ENCODE measurements at places on chromosomes 2 and 18. TPM values are rescaled to one million over a fixed set of nuclear protein-coding genes. Genes with fewer than 3 reads are reported as not detected.
A peak's percentile ranks its signal among the peaks of the same experiment; 100 is the strongest.

- DNase-seq = no peak
Observed at GRCh38 chr2:120423167-120423943, 77.4 kb downstream of the INHBB start.

Gene ASB18
- polyA plus RNA-seq = 1.1 TPM

GRCh38 chr2:46663614-46664013 lies 184.2 kb downstream of the TMEM247 start:
- DNase-seq = no peak

Gene ABCG8
- polyA plus RNA-seq = not detected

Gene YPEL5
- polyA plus RNA-seq = 55.4 TPM

DNA sequence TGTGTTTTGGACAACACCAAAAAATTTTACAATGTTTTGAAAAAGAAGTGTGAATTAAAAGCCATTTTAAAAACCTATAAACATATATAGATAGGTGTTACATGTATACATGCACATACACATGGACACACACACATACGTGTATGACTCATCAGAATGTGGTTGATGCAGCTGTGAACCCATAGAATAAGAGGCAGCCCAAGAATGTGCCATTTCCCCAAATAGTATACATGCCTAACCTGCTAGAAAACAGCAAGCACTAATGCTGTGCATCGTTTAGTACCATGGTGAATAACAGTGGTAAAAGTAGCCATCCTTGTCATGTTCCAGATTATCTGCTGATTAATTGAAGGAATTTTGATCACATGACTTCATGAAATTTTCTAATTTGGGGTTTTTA lies 149.0 kb downstream of the DSEL start:
- DNase-seq = no peak

DNA sequence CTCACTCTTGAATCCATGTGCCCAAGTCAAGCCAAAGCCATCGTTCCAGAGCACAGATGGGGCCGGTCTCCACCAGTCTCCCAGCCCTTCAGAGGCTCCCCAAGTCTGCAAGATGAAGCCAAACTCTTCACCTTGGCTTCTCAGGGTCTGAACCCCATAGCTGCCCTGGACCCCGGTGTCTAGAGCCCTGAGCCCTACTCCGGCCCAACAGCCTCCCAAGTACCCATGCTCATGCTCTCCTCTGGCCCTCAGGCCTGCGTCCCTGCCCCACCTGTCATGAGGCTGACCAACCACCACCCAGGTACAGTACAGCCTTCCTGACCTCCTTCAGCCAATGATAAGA lies 46.0 kb downstream of the ZNF516 start:
- no peak for DNase-seq

DNA sequence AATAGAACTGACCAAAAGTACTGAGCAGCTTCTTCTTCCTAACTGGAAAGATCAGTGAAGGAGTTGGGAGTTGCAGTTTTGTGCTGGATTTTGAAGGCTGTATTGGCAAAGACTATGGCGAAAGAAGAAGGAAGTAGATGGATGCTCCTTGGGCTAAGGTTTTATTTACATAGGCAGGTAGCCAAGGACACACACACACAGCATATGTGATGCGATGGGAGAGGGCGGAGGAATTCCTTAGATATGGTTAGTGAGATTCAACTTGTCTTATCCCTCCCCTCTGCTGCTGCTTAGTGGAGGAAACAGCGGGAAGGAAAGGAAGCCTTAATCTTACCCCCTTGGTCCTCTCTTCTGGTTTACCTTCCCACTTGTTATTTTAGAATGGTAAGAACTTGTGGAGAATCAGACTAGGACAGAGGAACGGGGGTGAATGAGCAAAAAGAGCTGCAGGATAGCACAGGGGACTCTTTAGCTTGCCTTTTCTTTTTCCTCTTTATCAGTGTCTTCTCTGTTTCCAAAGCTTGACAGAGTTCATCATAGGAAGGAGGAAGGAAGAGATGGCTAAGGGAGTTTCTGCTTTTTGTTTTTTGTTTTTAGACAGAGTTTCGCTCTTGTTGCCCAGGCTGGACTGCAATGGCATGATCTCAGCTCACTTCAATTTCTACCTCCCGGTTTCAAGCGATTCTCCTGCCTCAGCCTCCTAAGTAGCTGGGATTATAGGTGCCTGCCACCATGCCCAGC lies 87.9 kb downstream of the OSBPL6 start:
- no peak for DNase-seq

DNA sequence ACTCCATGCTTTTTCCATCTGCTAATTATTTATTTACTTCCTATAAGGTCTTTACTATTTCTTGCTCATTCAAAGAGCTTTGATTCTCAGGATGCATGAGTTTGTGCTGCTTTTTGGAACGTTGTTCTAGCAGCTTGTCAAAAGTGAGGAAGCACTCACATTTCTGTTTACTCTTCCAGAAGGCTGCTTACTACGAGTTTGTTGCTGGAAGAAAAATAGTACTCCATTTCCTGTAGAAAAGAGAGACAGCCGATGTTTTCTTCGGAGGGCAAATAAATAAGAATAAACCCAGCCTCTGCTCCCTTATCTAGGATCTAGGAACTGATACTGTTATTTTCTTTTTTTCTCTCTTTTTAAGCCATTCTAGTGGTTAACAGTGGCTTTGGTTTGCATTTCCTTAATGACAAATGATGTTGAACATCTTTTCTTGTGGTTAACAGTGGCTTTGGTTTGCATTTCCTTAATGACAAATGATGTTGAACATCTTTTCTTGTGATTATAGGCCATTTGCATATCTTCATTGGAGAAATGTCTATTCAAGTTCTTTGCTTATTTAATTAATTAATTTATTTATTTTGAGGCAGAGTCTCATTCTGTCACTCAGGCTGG lies 20.5 kb downstream of the CYP27A1 start:
- no peak for DNase-seq

DNA sequence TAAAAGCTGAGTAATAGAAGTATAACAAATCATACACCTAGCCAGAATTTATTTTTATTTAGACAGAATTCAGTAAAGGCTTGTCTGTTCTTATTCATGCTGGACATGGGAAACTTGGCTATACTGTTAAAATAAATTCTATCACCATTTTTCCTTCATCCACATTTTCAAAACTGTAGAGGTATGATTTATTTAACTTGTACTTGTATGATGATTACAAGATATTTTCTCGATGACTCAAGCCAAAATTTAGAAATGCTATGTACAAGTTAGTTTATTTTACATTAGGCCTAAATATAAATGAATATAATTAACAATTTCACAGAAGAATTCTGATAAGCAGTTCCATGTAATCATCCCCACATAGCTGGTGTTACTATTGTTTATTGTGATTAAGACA lies 194.8 kb upstream of the DOK6 start:
- no peak for DNase-seq

Gene SCLY
- 6.5 TPM for polyA plus RNA-seq

GRCh38 chr2:201349601-201350000 lies 7.5 kb downstream of the FLACC1 start:
- no peak for DNase-seq

Gene EPB41L3
- polyA plus RNA-seq = 2.0 TPM

DNA sequence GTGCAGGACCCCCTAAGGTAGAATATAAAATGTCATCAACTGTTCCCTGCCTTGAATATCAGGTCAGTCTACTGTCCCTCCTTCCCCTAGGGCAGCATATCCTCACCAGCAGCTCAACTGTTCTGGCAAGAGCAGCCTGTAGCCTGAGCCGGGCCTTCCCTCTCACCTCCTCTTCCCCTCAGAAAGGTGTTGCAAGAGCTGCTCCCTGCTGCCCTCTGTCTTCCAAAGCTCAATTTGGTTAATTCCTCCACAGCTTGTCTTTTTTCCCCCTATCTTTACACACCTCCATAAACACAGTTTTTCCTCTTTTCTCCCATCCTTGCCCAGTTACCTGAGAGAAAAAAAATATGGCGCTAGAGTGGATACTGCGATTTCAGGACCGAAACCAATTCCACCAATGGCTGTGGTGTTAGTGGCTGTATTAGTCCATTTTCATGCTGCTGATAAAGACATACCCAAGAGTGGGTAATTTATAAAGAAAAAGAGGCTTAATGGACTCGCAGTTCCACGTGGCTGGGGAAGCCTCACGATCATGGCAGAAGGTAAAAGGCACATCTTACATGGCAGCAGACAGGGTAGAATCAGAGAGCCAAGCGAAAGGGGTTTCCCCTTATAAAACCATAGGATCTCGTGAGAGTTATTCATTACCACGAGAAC lies 184.7 kb downstream of the MREG start:
- peak; percentile 41 for DNase-seq

Gene COL4A3
- 3.1 TPM for polyA plus RNA-seq

- DNase-seq = no peak
Observed at GRCh38 chr2:229622495-229623355, 91.6 kb downstream of the DNER start.

DNA sequence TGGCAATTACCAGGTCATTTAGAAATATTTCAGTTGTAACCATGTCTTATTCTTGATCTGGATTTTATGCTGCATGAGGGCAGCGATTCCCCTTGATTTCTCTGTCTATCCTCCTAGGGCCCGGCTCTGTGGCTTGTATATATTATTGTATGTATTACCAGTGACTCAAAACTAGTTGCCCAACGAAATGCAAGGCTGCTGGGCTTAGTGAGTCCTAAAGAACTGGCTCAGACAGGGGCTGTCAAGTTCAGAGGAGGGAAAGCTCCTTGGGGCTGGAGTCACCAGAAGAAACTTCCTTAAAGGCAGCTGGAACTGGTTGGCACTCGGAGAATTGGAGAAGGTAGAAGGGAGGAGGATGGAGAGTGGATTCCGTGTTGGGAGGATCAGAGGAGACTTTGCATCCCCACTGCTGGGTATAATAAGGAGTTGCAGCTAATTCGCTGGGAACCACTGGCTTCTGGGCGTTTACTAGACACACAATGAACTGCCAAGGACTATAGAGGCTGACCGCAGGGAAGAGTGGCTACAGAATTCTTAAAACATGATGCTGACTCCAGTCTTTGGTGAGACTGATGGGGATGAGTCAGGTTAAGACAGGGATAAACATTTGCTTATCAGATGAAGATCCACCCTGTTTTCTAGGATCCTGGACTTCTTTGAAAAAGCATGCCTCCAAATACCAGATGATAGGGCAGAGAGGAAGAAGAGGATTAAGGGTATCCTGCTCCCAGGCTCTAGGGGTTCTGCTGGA lies 104.3 kb downstream of the PRKCE start:
- no peak for DNase-seq

Gene DSG3
- polyA plus RNA-seq = 0.03 TPM

DNA sequence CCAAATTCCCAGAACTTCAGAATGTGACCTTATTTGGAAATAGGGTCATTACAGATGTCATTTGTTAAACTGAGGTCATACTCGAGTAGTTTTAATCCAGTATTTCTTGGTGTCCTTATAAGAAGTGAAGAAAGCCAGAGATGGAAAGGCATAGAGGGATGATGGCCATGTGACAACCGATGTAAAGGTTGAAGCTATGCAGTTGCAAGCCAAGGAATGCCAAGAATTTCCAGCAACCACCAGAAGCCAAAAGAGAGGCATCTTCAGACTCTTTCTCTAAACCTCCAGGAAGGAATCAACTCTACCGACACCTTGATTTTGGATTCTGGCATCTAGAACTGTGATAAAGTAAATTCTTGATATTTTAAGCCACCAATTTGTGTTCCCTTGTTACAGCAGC lies 242.2 kb downstream of the CDH20 start:
- DNase-seq = no peak

Measured in psoas muscle (tissue), 8 donors.